ENCODE measurements at places on chromosomes 7 and 10.

DNA sequence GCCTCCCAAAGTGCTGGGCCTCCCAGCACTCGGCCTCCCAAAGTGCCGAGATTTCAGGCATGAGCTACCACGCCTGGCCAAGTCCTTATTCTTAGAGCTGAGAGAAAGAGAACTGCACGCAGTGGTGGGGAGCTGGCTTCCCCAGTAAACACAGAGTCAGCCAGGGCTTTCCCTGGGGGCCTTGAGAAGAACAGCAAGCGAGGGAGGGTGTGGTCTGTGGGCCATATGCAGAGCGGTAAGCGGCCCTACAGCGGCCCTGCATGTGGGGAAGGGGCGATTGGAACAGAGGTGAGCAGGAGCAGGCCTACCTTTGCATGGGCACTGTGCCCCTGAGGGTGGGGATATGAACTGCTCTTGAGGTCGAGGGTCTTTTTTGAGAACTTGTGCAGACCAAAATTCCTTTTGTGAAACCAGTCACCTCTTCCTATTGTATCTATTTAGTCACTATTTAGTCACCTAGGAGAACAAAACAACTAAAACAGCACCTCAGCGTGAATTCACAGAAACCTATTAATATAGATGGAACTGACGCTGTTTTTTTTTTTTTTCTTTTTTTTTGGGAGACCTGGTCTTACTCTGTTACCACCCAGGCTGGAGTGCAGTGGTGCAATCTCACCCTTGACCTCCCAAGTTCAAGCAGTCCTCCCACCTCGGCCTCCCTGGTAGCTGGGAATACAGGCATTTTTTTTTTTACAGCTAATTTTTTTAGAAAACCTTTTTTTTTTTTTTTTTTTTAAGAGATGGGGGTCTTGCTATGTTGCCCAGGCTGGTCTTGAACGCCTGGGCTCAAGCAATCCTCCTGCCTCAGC is 36.9 kb upstream of the SH2D4B start:
- DNase-seq = peak; percentile 75

DNA sequence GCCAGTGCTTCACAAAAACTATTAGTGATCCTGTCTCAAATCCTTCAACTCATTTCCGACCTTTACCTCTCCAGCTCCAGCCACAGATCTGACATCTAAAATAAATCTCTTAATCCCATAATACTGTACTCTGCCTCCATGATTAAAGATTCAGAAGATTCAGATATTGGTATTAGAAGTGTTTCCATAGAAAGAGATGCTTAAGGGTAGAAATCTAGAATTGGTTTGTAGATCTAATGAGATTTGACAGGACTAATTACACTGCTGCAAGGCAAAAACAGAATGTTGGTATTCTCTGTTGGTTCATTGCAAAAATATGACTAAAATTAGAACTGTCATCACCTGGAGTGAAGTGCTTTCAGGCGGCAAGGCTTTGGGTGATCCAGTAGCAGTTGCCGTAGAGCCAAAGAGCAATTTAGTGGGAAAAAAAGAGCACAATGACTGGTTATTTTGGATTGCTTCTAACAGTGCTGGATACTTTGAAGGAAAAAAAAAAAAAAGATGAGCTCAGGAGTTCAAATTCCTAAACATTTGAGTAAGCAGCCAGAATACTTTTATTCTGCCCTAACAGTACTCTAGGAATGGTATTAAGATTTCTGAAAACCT is 940.1 kb upstream of the SORCS1 start:
- no peak for DNase-seq

- DNase-seq = no peak
Measured at GRCh38 chr10:52706332-52707070, 66.1 kb downstream of the MBL2 start.

DNA sequence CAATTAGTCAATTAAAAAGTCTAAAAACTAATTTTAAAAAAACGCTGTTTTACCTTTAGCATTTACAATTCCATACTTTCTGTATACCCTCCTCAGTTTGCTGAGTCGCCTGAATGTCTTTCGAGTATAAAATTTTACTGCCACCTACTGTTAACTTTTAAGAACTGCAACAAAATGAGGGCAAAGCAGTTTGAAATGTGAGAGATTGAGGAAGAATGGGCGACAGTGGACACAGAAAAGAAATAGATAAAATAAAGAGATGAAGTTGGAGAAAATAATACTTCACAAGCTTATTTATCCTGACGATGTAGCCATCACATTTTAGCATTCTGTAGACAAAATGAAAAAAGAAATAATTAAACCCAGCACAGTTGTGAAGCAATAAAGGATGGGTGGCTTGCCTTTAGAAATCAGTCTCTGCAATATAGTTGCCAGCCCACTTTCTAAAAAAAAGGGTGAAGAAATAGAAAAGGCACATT is 110.8 kb upstream of the PTN start:
- DNase-seq = no peak

DNA sequence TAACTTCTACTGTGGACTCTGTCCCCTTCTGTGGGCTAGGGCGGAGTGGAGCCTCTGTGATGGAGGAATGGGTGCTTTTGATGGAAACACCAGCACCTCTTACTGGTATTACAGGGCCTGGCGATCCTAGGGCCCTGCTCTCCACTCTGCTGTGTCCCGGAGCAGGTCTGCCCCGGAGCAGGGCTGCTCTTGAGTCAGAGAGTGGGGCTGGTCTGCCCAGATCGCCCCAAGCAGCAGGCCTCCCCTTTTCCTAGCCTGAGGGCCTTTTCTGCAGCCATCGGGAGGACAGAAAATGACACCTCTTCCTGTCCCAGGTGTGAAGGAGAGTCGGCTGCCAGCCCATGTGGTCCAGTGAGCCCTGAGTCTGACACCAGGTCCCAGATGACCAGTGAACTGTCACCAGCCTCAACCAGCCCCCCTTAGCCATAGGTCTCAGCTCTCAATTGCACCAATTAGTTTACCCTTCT is 1.4 kb downstream of the ZNF282 start:
- DNase-seq = peak; percentile 49

GRCh38 chr7:94127026-94127425 is 122.9 kb upstream of the BET1 start:
- DNase-seq = no peak

DNA sequence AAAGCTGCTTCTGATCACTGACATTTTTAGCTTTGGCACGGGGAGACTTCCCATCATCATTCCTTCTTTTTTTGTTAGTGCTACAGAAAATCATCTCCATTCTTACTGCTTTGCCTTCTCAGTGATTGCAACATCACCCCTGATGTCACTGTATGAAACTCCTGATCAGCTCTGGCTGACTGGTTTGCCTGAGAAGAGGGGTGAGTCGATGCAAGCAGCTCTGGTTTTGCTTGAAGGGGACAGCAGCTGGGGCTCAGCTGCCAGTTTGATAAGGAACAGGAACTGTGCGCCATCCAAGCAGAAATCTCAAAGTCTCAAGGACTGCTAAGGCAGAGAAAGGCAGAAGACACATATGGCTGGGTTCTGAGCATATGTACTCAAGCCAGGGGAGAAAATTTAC is 808.5 kb upstream of the CELF2 start:
- no peak for DNase-seq

DNA sequence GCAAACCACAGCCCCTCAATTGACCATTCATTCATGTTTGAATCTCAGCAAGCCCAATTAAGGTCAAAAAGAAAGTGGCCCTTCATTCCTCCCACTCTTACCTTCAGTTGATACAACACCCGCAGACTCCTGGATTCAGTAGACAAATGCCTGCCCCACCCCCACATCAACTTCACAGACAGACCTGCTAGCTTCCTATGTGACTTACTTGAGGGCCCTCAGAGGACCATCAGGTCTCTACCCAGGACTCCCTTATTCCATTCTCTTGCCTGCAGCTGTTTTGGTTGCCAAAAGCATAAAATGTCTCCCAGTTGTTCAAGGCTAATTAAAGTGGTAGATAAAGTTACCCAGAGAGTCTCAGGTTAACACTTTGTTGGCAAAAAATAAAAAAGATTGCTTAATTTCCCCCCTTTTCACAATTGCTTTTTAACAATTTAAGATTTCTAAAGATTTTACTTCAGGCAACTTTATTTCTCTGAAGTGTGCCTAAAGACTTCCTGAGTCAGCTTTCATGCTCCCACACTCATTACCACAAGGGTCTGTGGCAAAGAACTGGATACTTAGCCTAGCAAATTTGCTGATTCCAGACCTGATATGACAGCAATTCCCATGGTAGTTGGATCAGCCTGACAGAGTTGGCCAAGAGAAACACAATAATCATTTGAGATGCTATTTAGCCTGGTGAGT is 3.3 kb upstream of the MTERF1 start:
- no peak for DNase-seq

- DNase-seq = peak; percentile 37
Measured at GRCh38 chr7:30348083-30348560, 63.7 kb downstream of the ZNRF2 start.

GRCh38 chr10:121983852-121984251 is 5.1 kb upstream of the TACC2 start:
- DNase-seq = no peak

DNA sequence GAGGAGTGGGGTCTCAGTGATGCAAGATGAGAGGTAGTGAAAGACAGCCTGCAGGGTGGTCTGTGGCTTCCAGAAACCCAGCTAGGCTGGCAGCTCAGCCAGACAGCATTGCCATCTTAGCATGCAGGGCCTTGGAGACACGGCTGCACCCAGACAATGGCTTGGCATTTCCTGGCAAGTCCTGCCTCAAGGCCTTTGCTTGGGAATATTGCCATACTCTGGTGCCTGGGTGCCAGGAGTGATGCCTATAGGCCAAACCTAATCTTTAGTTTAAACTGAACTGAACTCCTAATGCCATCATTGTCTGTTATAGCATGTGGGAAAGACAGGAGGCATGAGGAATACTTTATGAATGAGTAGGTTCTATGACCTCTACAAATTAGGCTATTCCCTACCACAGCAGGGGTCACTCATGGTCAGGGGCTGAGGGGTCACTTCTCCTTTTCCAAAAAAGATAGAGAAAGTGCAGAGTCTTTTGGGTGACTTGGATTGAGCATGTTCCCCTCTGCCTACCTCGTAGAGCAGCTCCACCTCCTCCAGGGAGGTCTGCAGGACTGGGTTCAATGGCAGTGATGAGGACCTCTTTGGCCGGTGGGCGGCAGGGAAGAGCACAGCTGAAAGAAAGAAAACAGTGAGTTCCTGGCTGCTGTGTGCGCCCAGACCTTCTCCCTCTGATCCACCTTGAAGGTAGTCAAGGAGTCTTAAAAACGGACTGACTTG is 8.8 kb upstream of the SLC13A4 start:
- no peak for DNase-seq

GRCh38 chr7:87391020-87391701 is 45.7 kb downstream of the CROT start:
- DNase-seq = no peak

DNA sequence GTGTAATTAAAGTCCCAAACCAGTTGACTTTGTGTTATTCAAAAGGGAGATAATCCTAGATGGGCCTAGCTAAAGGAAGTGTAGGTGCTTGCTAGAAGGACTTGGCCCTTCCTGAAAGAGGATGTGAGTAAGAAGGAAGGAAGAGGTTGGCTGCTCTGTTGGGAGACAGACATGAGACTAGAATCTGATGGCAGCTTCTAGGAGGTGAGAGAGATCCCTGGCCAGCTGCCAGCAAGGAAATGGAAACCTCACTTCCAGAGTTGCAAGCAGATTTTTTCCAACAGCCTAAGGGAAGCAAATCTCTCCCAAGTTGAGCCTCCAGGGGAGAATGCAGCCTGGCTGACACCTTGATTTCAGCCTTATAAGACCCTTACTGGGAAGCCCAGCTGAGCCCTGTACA is 368.4 kb upstream of the ZMIZ1 start:
- no peak for DNase-seq

DNA sequence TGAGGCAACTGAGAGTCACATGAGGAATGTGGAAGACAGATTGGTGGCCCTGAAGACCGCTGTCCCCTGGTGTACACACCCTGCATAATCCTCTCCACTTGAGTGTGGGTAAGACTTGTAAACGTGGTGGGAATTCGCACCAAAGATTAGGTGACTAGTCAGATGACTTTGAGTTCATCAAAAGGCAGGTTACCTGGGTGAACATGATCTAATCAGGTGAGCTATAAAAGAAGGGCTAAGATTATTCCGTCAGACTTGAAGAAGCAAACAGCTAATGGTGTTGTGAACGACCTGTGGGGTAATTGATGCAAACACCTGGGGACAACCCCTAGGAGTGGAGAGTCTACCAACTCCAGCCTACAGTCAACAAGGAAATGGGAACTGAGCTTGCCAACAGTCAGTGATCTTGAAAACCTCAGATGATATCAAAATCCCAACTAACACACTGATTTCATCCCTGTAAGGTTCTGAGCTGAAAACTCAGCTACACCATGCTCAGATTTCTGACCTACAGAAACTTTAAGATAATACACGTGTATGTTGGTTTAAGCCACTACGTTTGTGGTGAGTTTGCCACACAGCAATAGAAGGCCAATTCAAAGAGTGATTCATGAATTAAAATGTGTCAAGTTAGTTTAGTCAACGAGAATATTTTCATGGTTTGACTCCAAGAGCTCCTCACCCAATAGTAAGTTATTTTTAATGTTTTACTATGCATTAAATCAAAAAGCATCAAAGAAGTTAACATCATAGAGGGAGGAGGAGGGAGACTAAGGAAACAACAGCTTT is 16.7 kb downstream of the PRTFDC1 start:
- no peak for DNase-seq

DNA sequence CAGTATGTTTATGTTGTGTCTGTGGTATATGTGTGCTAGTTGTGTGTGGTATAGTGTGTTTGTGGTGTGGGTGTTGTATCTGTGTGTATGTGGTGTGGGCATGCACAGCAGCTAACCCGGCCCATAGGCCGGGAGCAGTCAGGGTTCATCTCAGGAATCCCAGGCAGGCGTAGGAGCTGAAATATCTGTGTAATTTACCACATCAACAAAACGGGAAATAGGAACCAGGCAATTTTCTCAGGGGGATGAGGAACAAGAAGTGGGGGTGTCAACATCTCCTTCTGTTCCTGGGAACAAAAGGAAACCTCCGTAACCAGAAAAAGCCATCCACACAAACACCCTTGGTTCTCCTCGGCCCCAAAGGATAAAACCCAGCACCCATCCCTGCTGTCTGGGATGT is 24.5 kb upstream of the ZNF488 start:
- no peak for DNase-seq
